ENCODE measurements at places on chromosomes 12 and 14.
A peak's percentile ranks its signal among the peaks of the same experiment; 100 is the strongest.

DNA sequence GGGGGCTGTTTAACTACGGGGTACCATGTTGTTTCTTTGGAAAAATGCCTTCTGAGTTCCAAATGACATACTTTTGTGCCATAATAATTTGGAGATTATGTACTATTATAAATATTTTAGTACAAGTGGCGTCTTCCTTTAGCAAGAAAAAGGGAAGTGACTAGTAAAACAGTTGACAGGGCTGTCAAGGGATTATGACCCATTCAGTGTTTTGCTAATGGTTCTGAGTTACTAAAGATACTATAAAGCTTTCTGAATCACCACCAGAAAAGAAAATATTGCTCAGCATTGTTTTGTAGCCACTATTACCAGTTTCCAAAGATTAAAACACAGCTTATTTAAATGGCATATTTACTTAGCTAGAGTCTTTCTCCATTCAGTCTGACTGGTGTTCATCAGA is 334.9 kb downstream of the SNAPC1 start:
- no peak for DNase-seq

DNA sequence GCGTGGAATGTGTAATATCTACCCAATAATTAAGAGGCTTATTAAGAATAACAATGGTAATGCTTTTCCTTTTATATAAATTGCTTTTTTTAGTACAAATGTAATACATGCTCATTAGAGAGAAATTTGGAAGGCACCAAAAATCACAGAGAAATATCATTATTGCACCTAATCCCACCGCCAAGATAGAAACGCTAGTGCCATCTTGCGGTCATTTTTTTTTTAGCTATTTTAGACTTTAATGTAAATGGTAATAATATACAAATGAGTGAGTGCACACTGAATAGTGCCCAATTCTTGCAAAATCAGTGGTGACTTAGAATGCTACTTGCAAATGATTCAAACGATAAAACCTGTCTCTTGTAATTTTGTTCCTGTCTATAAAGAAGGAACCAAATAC is 576.8 kb upstream of the TMEM132C start:
- no peak for DNase-seq

- DNase-seq = no peak
Measured at GRCh38 chr12:114480337-114481199, 74.6 kb upstream of the TBX5 start.

DNA sequence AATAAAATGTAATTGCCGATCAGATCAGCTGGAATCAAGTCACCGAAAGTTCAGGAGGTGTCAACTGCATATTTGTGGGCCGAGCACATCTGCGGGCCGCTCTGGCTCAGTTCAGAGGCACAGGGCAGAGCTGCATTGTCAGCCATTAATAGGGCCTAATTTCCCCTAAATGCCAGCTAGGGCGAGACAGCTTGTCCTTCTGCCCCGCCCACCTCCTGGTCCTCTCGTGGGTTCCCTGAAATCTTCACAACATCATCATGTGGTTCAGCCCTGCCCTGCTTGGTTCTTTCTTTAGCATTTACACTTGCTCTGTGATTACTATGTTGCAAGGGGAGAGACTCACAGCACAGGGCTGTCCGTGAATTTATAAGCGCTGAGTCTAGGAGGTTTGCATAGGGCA is 148.9 kb downstream of the CHST11 start:
- DNase-seq = no peak

DNA sequence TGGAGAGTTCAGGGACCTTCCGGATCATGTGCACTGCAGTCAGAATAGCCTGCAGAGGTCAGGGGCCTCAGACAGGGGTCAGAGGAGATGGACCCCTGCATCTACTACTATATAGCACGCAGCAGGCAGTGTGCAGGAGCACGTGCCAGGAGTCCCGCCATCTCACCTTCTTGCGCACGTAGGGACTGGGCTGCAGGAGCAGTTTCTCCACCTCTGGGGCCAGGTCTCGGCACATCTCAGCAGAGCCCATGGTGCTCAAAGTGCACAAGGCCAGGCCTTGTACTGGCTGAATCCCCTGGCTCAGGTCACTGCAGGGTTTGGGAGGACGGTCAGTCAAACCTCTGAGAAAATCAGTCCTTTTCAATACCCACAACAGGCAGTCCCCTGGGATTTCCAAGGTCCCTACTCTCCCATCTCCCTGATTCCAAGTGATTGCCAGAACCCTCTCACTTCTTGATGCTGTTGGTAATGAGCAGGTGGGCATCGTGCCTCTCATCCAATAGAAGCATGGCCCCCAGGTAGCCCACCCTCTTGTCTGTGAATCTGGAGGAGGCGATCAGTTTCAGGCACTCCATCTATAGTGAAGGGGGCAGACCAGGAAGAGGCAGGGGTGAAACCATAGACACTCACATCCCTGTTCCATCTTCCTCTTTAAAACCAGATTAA is 1.3 kb downstream of the AP1G2 start:
- DNase-seq = no peak

GRCh38 chr14:51681411-51681810 is 29.7 kb downstream of the FRMD6 start:
- peak; percentile 11 for DNase-seq

DNA sequence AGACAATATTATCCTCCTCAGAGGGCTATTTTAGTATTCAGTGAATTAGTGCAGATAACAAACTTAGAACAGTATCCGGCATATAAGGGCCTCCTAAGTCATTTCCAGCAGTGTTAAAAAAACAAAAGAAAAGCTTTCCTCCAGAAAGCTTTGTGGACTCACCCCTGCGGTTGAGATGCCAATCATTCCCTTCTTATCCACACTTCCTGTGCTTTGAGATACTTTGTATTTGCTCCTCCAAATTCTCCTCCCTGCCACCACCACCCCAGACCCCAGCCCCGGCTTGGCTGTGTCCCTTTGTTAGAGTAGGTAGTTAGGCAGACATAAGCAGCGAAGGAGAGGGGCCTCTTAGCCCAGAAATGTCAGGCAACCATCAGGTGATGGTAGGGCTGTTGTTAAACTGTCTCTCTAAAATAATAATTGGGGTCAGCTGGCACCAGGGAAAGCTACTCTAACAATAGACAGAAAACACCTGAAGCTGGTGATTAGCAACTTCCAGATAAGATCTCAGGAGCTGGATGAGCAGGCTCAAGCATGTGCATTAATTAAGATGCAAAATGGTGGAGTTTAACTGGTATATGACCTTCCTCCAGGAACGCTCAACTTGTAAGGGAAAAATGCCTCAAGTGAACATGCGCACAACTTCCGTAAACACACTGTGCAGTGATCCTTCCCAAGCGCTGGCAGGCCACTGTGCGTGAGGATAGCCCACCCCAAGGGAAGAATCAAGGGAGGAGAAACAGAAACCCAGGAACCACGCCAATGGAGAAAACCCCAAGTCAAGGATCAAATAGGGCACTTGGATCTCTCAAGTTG is 152.1 kb upstream of the EEA1 start:
- DNase-seq = peak; percentile 46

GRCh38 chr12:2560356-2560755 is 234.4 kb upstream of the FKBP4 start:
- DNase-seq = no peak

DNA sequence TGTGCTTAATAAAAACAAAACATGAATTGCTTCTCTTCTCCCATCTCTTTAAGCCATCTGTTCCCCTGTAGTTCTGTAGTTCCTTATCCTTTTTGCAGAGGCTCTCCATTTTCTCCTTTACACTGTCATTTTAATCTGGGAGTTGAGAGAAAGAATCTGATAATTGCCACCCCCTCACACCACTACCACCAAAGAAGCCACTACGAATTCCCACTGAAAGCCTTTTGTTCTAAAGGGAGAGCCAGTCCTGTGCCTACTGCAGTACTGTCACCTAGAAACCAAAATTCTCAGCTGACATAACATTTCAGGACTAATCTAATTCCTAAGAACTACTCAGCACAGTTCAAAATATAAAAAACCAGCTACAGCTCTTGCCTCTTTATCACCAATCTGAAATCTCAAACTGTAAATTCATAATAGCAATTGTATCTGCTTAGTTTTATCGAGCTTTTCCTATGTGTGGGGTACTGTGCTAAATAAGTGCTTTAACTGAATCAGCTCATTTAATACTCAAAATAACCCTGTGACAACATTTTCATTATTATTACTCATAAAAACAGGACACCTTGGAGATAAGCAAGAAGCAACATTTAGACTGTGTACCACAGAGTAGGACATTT is 72.4 kb downstream of the SPPL3 start:
- no peak for DNase-seq

GRCh38 chr12:88496891-88497371 is 83.3 kb downstream of the KITLG start:
- DNase-seq = no peak

DNA sequence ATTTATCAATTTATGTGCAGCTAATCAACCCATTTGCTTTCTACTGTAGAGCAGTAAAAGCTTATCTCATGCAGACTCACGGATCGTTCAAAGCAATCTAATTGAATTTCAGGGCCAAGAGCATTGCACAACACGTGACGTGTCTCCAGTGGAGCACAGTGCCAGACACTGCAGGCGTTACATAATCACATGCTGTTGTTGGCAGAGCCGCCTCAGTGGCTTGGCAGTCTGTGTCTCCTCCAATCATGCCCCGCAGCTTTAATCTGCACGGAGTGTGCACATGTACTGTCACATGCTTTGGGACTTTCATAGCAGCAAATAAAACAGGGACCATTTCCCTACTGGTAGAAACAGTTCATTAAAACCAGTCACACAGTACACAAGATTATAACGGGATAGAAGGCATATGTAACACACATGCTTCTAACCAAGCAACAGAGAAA is 309.3 kb downstream of the ITPR2 start:
- no peak for DNase-seq

GRCh38 chr12:51188359-51189051 is 15.6 kb upstream of the TFCP2 start:
- no peak for DNase-seq

- no peak for DNase-seq
Measured at GRCh38 chr12:42804928-42805327, 215.4 kb upstream of the PRICKLE1 start.

GRCh38 chr12:68913682-68914081 is 19.3 kb downstream of the CPM start:
- DNase-seq = no peak

- DNase-seq = no peak
Measured at GRCh38 chr14:25237845-25238244, 187.9 kb upstream of the STXBP6 start.

- peak; percentile 2 for DNase-seq
Measured at GRCh38 chr14:89911010-89911919, 43.3 kb downstream of the EFCAB11 start.

- no peak for DNase-seq
Measured at GRCh38 chr12:74586251-74586650, 48.6 kb downstream of the ATXN7L3B start.

GRCh38 chr14:101789222-101789621 is 27.7 kb downstream of the PPP2R5C start:
- DNase-seq = no peak

DNA sequence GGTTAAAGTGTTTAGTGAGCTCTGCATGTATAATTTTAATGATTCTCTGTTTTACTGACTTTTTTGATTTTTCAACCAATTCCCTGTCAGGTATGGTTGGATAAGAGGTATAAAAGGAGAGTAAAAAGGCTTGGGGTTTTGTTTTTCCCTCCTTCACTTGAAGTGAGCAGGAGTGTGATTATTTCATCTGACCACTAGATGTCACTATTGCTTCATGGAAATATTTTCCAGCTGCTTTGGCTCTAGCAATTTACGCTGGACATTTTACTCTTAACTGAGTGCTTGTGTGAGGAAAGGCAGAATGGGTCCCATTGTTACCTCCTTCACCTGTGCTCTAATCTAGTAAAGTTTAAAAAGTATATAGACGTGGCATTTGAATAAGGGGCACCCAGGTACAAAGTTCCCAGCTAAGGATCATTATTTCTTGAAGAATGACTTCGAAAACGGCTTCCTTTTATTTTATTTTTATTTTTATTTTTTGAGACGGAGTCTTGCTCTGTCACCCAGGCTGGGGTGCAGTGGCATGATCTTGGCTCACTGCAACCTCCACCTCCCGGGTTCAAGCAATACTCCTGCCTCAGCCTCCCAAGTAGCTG is 66.5 kb downstream of the TBC1D30 start:
- DNase-seq = peak; percentile 57

DNA sequence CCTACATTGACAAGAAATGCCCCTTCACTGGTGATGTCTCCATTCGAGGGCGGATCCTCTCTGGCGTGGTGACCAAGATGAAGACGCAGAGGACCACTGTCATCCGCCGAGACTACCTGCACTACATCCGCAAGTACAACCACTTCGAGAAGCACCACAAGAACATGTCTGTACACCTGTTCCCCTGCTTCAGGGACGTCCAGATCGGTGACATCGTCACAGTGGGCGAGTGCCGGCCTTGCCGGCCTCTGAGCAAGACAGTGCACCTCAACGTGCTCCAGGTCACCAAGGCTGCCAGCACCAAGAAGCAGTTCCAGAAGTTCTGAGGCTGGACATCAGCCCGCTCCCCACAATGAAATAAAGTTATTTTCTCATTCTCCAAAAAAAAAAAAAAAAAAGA is 2.8 kb downstream of the GOLGA3 start:
- no peak for DNase-seq

- DNase-seq = no peak
Measured at GRCh38 chr12:98182821-98183220, 332.6 kb upstream of the TMPO start.

DNA sequence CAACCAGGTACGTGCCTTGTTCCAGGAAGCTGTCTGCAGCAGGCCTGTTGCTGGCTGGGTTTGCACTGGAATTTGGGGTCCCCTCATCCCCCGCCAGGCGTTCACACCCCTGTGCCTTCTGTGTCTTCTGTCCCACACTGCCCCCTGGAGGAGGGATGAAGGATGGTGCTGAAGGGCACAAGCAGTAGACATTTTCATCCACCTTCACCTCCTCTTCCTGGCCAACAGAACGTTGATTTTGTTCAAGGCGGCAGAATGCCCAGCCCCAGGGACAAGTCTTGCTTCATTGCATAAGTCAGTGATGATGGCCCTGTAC is 122.1 kb downstream of the CALM1 start:
- DNase-seq = no peak

DNA sequence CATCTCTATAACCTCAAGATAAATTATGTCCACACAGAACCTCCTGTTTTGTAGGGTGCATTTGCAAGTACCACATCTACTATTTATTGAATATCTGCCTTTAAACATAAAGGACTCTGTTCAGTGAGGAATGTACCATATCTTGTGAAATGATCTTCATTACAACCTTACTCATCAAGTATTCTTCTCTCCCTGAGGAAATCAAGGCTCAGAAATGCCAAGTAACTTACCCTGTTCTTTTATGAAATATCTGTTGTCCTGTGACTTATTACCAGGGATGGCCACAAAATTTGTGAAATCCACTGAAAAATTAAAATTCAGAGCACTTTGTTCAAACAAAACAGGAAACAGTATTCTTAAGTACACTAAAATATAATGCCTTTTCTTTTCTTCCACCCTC is 366.7 kb downstream of the GALC start:
- no peak for DNase-seq

GRCh38 chr14:53714495-53715192 is 242.0 kb downstream of the BMP4 start:
- no peak for DNase-seq

GRCh38 chr12:1130164-1130563 is 139.1 kb downstream of the ERC1 start:
- no peak for DNase-seq
